Epithelial cell of proximal tubule (primary cell): ENCODE measurements at places on chromosomes 7 and 10. TPM values are rescaled to one million over a fixed set of nuclear protein-coding genes. Genes with fewer than 3 reads are reported as not detected.

TMEM72 gene
- total RNA-seq, result not detected in 2 replicates

KCND2 gene
- 0.07 and 0.12 TPM in 2 replicates for total RNA-seq

ATRNL1 gene
- 11.7 and 12.4 TPM in 2 replicates for total RNA-seq

NACAD gene
- total RNA-seq, result 3.9 and 7.9 TPM in 2 replicates

- no peak for DNase-seq
Measured at GRCh38 chr7:107076781-107077698, 32.5 kb downstream of the PRKAR2B start.

DNA sequence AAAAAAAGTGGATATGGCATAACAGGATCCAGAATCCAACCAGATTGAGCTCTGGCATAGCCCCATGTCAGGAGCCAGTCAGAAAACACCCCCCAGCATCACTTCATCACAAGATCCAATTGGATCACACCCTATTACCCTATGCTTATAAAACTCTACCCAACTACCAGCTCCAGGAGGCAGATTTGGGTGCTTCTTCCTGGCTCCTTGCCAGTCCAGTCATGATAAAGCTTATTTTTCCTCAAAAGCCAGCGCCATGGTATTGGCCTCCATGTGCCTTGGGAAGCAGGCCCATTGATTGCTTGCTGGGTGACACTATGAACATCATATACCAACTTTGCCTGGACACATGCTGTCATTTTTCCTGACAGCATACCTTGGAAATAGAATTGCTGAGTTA is 281.4 kb upstream of the MKLN1 start:
- no peak for DNase-seq

DNA sequence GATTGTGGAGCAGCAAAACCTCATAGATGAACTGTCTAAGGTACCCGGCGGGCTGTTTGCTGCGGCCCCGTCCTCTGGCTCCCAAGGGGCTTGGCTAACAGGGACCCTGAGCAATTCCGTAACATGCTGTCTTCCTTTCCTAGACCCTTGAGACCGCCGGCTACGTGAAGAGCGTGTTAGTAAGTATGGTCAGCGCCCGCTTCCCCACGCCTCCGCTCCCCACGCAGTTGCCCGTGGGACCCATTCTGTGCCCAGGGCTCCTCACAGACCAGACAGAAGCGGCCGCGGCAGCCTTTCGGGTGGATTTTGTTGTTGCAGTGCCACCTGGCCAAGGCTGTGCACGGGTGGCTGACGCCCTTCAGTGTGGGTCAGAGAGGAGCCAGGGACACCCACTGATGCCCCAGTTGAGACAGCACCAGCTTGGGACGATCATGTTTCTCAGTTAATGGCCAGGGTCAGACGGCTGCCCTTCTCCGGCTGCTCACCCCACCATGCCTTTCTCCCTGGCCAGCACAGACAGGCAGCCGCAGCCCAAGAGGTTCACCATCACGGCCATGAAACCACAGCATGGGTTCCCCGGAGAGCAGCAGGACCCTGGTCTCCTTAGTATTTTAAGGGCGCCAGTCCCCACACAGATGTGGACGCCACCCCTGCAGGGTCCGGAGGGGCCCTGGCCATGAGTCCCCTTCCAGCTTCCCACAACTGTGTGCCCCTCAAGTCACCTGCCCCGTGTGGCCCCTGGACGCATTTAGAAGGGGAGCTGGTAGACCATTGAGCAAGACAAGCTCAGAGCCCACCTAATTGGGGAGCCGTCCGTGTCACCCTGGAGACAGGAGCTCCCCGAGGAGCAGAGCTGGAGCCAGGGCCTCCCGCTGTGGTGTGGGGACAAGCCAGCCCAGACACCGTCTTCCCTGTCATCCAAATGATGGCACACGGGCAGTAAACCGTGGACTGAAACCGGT is 49.4 kb upstream of the DPYSL4 start:
- DNase-seq, result no peak

DNA sequence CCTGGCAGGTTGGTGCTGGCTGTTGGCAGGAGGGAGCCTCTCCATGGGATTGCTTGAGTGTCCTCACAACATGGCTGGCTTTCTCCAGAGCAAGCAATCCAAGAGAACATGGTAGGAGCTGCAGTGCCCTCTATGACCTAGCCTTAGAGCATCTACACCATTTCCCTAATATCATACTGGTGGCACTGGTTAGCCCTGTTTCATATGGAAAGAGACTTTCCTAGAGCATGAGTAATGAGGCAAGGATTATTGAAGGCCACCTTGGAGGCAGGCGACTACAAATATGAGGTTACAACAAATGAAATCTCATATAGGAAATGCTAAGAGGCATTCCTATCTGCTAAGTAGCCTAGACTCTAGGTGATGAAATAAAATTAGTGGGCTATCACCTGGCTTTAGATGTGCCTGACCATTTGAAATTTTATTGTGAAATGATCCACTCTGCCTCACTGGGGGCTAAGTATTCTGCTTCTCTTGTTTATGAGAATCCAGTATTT is 153.6 kb downstream of the RGS10 start:
- DNase-seq, result no peak

DNA sequence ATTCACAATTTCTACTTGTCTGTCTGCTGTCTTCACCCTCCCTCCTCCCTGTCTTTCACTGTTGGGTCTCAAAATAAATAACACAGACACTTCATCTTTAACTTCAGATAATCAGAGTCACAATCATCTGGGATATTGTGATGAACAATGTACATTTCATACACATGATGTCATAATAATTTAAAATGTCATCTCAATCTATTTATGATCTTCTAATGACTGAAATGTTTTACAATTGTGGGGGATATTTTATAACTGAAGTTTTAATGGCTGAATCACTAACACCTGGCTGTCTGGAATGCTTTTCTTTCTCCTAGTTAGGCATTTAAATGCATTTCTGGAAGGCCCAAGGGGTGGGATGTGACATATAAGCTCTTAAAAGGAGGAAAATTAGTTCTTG is 859.8 kb downstream of the LRMDA start:
- no peak for DNase-seq

GRCh38 chr10:79047584-79047874 is 21.2 kb upstream of the ZMIZ1 start:
- no peak for DNase-seq

- no peak for DNase-seq
Measured at GRCh38 chr10:104734433-104734832, 93.3 kb downstream of the SORCS3 start.

- DNase-seq, result no peak
Measured at GRCh38 chr10:822661-823367, 108.7 kb downstream of the LARP4B start.

GRCh38 chr10:8100366-8100765 is 45.9 kb downstream of the GATA3 start:
- DNase-seq, result no peak

GRCh38 chr7:113891031-113891350 is 27.8 kb downstream of the PPP1R3A start:
- no peak for DNase-seq

DNA sequence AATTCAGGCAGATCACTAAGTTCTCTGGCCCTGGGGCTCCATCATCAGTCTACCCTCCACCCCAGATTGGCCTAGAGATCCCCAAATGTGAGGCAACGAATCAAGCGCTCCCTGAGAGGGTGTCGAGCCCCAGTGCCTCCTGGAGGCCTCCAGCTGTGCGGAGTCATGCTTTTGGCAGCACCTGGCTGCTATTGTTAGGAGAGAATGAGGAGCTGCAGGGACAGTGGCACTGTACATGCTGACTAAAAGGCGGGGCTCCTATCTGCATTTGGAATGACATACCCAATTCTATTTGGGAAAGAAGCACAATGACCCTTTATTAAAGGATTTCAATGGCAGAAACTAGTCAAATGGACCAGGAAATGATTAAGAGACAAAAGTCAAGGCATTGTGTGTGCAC is 161.8 kb downstream of the DPY19L1 start:
- no peak for DNase-seq

GRCh38 chr7:47188136-47188535 is 393.8 kb downstream of the TNS3 start:
- DNase-seq, result no peak

- DNase-seq, result no peak
Measured at GRCh38 chr7:76303202-76304147, 1.0 kb downstream of the HSPB1 start.

DNA sequence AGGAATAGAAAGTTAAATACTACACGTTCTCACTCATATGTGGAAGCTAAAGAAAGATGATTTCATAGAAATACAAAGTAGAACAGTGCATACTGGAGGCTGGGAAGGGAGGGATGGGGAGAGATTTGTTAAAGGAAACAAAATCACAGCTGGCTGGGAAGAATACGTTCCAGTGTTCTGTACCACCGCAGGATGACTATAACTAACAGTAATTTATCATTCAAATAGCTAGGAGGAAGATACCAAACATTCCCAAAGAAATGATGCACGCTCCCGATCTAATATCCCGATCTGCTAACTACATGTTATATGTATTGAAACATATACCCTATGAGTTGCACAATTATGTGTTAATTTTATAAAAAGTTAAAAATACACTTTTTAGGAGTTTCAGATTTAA is 162.3 kb downstream of the ZMYND11 start:
- DNase-seq, result no peak

DNA sequence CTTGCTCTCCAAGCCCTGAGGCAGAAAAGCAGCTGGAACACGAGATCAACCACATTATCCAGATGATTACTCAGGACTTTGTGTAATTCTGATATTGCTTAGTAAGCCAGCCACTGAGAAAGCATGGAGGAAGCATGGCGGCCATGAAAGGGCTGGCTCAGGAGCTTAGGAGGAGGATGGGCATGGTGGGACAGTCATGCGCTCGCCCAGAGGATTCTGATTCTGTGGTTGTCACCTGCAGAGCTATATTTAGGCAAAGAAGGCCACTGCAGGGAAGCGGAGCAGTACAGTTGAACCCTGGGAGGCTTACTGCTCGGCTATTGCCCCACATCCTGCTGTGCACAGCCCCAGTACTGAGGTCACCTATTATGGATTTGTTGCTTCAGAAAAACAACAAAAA is 128.8 kb upstream of the DNAJB12 start:
- no peak for DNase-seq

- no peak for DNase-seq
Measured at GRCh38 chr10:36048236-36048635, 406.1 kb upstream of the FZD8 start.
